Stimulated activated naive CD4-positive, alpha-beta T cell treated with Interleukin-2 at 50 U/mL for 16 hours (primary cell): ENCODE measurements at places on chromosomes 1 and 21.
A peak's percentile ranks its signal among the peaks of the same experiment; 100 is the strongest.

GRCh38 chr1:155184835-155185782, 11.5 kb downstream of the TRIM46 start:
- DNase-seq: no peak

DNA sequence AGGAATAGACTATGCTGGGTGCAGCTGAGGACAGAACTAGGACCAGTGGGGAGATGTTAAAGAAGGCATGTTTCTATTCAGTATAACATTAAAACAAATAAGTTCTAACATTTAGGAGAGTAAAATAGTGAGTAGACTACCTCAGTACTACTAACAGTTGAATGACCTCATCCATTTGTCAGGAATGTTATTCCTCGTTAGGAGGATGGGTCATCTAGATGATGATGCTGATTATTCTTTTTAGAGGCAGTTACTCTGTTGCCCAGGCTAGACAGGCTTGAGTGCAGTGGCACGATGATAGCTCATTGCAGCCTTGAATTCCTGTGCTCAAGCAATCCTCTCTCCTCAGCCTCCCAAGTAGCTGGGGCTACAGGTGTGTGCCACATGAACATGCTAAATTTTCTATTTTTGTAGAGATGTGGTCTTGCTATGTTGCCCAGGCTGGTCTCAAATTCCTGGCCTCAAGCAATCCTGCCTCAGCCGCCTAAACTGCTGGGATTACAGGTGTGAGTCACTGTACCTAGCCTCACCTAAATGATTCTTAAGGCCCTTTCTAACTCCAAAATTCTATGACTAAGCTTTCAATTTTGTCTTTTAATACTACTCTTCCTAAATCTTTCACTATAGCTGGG, 9.3 kb downstream of the EEIG2 start:
- no peak for DNase-seq

DNA sequence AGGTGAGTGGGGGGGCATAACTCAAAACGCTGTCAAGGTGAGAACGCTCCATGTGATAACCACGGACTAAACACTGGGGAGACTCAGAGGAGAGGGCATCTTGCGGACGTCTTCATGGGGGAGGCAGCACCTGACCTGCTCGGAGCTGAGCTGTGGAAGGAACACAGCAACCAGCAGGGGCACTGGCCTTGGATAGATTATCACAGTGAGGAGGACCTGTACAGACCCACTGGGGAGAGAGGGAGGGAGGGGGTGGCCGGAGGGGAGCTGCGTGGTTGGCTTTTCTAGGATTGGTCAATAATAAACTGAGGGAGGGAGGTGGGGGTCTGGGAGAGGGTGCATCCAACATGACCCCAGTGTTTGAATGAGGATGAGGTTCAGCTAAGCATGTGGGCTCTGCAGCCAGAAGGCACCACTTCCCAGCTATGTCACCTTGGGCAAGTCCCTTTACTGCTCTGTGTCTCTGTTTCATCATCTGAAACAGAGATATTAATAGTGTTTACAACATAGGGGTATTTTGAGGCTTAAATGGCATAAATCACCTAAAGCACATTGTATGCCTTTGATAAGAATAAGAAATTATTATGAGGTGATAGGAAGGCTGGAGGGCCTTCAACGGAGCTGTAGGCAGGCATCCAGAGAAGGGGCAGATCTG, 123.3 kb downstream of the GRIK3 start:
- no peak for DNase-seq

- DNase-seq: no peak
Measured at GRCh38 chr1:180282401-180283044, 52.5 kb downstream of the LHX4 start.

- no peak for DNase-seq
Measured at GRCh38 chr1:225684741-225685140, 31.8 kb upstream of the ENAH start.

DNA sequence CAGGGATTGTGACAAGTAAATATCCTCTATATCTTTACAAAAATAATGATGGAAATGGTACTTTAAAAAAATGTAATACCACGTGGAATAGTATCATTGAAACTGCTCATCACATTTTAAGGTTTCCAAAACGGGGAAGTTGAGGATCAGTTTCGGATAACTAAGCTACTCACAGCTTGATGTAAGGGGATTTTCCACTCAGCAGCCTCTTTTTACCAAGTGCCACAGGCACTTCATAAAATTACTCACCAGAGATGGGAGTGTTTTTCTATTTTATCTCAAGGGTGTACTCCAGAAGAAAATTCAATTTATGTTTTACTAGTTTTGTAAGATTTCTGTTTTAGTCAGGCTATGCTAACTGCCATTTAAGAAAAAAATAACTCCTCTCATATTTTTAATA, 91.7 kb downstream of the TPR start:
- DNase-seq: no peak

DNA sequence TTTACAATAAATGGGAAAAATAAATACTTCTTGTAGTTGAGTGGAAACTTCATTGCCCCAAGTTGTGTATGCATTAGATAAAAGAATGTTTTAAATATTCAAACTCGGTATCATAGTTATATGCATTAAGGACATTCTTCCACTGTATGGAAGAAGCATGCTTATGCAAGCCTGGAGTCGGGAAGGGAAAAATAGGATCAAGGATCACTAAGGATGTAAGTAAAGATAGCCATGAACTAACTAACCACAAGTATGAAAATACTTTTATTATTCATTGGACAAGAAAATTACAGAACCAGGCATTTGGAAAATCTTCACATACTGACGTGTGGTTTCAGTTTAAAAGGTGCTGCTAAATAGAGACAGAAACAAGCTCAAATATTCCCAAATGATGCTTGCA, 26.9 kb upstream of the DPYD start:
- no peak for DNase-seq

- no peak for DNase-seq
Measured at GRCh38 chr1:30778154-30778978, 20.8 kb upstream of the LAPTM5 start.

DNA sequence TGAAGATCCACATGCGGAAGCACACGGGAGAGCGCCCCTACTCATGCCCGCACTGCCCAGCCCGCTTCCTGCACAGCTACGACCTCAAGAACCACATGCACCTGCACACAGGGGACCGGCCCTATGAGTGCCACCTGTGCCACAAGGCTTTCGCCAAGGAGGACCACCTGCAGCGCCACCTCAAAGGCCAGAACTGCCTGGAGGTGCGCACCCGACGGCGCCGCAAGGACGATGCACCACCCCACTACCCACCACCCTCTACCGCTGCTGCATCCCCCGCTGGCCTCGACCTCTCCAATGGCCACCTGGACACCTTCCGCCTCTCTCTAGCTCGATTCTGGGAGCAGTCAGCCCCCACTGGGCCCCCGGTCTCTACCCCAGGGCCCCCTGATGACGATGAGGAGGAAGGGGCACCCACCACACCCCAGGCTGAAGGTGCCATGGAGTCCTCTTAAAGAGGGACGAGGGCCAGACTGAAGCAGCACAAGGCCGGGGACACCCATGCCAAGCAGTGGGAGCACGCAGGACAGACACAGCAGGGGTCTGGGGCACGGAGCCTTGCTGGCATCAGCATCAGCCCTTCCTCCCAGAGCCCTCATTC, 13.7 kb downstream of the ZBTB7B start:
- DNase-seq: no peak

GRCh38 chr1:110477967-110478640, 27.2 kb downstream of the PROK1 start:
- DNase-seq: no peak

DNA sequence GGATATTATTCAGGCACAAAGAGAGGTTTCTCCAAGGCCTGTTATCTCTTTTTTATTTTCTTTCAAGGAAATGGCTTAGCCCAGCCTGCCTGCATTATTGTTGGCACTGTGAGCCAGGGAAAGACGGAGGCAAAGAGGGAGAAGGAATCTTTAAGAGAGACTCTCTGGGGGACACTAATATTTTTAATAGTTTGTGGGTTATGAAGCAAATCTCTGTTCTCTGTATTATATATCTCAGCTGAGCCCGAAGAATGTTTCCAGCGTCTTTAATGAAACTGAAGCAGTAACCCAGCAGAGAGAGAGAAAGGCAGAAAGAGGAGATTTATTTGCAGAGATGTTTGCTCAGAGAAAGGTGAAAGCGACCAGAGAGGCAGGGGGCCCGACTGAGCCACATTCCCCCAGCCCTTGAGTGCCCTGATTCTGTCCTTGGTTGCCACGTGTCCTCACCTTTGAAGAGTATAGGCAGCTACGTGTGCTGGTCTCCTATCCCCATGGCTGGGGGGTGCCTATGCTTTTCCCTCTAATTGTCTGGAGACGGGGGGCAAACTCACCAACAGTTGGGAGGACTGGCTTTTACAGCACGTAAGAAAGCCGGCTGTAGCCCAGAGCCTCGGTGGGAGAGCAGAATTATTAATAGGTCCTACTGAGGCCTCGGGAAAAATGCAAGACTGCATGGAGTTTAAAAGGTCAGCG, 166.4 kb downstream of the TRABD2B start:
- no peak for DNase-seq

DNA sequence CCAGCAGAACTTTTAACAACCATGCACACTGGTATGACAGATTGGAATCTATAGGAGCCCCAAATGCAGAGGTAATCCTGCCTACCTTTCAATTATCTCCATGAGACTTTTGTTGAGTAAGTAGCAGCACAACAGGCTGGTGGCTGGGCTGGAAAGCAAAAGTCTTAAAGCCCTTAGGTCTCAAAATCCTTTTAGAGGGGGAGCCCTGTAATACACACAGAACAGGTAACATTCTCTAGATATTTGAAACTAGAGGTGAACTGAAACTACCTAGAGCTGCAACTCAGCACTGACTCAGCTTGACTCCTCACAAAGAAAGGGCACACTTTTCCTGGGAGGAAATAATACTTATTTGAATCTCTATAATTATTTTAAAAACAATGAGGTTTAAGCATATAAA, 71.5 kb downstream of the CLCA4 start:
- no peak for DNase-seq

DNA sequence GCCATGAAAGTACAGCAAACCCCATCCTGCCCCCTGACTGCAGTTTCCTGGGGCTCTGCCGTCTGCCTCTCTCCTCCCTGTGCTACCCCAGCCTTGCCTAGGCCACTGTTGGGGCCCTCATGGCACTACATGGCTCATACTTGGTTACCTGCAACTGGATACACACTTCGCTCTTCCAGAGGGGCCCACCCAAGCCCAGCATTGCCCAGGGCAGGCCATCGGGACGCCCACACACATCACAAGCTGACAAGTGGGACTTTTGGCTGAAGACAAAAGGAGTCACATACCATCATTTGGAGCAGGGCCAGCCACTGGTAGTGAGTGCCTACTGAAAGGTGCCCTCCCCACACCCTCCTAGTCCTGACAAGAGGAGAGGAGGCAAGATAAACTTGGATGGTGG, 82.8 kb downstream of the CD247 start:
- no peak for DNase-seq

DNA sequence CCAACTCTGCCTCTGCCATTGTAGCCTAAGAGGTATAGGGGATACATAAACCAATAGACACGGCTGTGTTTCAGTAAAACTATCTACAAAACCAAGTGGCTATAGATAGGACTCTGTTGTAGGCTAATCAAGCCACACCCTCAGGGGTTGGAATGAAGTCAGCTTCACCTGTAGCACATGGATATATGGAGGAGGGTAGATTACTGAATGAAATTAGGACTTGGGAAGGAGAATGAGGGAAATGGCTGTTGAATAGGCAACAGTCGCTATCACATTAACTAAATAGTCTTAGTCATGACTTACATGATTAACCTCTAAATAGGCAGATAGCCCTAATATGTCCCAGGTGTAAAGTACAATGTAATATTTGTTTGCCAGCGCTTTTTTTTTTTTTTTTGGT, 49.7 kb downstream of the DESI2 start:
- DNase-seq: no peak

GRCh38 chr1:71964188-71964587, 318.2 kb downstream of the NEGR1 start:
- DNase-seq: no peak

DNA sequence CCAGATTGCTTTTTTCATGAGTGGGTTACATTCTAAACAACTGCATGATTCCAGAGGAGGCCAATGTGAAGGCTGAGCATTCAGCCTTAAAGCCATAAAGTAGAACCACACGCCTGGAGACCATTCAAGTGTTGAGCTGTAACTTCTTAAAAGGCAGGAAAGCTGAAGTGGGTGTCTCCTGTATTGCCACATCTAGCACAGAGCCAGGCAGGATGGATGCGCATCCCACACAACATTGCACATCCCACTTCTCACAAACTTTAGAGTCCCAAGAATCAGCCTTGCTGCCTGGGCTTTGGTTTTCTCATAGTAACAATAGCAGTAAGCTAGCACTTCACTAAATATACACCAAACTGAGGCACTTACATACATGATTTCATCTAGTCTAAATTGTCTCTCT, 151.7 kb downstream of the DAB1 start:
- DNase-seq: no peak

DNA sequence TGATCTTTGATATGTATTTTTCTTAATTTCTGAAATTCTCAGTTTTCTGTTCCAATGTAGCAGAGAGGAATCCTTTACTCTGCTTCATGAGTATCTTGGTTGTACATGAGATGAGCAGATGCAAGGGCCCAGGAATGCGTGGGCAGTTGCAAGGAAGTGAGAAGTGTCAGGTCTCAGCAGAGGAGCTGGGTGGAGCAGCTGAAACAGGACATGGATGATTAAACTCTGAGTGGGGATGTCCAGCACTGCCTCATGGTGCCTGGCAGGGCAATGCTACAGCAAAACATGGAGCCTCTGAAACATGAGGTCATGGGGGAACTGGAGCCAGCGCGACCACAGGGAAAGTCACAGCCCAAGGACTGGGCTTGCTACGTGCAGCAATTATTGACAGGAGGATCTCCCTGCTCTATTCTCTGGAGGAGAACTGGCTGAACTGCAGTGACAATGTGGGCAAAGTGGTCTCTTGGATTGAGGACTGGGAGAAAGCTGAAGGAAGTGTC, 48.4 kb downstream of the COLGALT2 start:
- DNase-seq: peak; percentile 18

DNA sequence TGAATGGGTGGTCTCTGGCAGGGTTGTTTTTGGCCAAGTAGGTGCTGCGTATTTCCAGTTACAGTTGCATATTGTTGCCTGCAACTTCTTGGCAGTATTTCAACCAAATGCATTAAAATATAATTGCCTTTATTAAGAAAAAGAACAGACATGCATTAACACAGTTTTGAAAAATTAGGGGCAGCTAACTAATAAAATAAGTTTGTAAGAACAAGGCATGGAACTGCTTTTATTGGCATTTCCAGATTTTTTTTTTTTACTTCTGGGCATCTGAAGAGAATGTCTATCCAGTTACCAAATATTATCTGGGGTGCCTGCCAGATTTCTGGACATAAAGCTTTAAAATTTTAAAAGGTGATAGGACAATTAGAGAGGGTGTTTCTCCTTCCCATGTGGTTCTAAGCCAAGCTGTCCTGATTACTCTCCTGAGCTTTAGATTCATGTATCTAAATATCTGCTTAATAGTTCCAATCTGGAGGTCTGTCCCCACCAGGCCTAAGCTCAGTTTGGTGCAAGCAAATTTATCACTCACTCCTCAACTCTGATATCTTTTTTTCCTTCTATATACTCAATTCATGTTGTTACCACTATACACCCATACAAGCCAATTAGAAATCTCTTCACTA, 553.3 kb upstream of the USP24 start:
- DNase-seq: no peak

GRCh38 chr1:207871117-207871649, 39.7 kb downstream of the CD34 start:
- no peak for DNase-seq

- DNase-seq: no peak
Measured at GRCh38 chr1:56469640-56470371, 109.6 kb downstream of the PLPP3 start.

- DNase-seq: no peak
Measured at GRCh38 chr1:76027341-76027740, 47.2 kb upstream of the ST6GALNAC3 start.

- no peak for DNase-seq
Measured at GRCh38 chr1:109241344-109241743, 8.0 kb upstream of the CELSR2 start.

GRCh38 chr1:66355756-66356155, 178.2 kb upstream of the SGIP1 start:
- no peak for DNase-seq
